ENCODE measurements at places on chromosomes 2 and 18. TPM values are rescaled to one million over a fixed set of nuclear protein-coding genes. Genes with fewer than 3 reads are reported as not detected.

GRCh38 chr2:143936848-143937722 is 582.8 kb downstream of the ZEB2 start:
- DNase-seq, result peak; percentile 58

- no peak for DNase-seq
These were observed 401.9 kb downstream of the MEIS1 start for GRCh38 chr2:66836851-66837250.

Gene RGPD3
- 0.34 TPM for polyA plus RNA-seq

DNA sequence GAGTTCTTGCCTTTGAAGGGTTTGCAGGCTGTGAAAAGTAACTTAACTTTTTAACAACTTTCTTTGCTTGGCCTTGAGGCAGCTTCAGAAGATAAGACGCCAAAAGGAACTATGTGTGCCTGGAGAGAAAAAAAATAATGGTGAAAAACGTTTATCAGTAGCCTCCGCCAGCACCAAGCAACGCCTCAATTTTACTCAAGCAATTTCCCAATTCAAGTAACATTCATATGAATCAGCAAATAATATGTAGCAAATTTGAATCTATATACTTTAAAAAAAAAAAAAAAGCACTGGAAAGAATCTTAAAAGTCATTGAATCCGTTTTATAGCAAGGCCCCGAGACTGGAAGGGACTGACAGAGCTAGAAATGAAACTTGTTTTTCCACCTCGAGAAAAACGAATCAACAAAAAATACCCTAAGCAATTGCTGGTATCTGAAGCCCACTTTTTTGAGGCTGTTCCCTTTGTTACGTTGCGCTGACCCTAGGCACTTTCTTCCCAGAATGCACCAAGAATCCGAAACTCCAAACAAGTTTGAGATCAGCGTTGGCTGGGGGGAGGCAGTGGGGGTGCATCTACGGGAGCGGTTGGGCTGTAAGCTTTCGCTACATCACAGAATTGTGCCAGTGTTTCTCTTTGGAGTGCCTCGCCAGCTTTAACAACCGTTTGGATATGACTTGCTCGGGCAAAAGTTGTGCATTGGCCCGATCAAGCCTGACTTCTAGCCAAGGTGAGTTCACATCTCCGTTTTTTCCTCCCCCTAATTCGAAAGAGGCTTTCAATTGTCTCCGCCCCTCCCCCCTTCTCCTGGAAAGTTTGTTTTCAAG is 2.7 kb upstream of the TGIF1 start:
- DNase-seq, result peak; percentile 78

- no peak for DNase-seq
These were observed 66.2 kb downstream of the CUL3 start for GRCh38 chr2:224518806-224519580.

Gene CTNNA2
- polyA plus RNA-seq, result 5.2 TPM

Gene HES6
- polyA plus RNA-seq, result 9.2 TPM

- no peak for DNase-seq
These were observed 351.7 kb downstream of the HRH4 start for GRCh38 chr18:24811950-24812681.

Gene SERPINB10
- polyA plus RNA-seq, result 0.04 TPM

- no peak for DNase-seq
These were observed 245.1 kb downstream of the NEDD4L start for GRCh38 chr18:58288921-58289797.

GRCh38 chr18:48048251-48048650 is 117.8 kb upstream of the SMAD2 start:
- DNase-seq, result no peak

Gene KYNU
- polyA plus RNA-seq, result 5.6 TPM

DNA sequence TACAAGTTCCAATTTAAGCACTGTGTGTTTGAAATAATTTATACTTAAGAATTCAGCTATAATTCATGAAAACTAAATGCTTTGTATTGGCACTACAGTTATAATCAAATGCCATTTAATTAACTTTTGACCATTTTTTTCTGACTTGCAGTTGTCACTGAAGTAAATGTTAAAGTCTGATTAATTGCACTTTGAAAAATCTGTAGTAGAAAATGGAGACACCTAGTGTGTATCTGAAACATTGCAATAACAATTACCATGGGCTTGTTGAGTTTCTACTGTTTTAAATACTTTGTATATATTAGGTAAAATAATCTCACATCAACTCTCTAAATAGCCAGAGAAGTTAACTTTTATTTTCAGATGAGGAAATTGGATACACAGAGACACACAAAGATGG is 458.6 kb upstream of the FSIP2 start:
- no peak for DNase-seq

- no peak for DNase-seq
These were observed 19.2 kb downstream of the ATOH8 start for GRCh38 chr2:85772841-85773491.

Gene FAM136A
- 72.8 TPM for polyA plus RNA-seq

- no peak for DNase-seq
These were observed 82.6 kb downstream of the RRM2 start for GRCh38 chr2:10205162-10205475.

DNA sequence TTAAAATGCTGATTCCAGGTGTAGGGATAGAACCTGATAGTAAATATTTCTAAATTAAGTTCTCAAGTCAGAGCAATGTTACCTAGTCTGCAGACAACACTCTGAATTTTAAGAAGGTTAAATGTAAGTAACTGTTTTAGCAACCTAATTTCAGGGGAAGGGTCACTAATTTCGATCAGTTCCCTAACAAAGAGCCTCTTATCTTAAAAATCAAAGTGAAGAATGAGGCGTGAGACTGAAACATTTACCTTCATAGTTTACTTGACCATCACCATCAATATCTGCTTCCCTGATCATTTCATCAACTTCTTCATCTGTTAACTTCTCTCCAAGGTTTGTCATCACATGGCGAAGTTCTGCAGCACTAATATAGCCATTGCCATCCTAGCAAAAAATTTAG is 6.4 kb upstream of the STPG4 start:
- DNase-seq, result no peak

- no peak for DNase-seq
These were observed 9.6 kb downstream of the ANKRD12 start for GRCh38 chr18:9146224-9146623.

GRCh38 chr18:62758591-62758990 is 43.2 kb downstream of the PHLPP1 start:
- no peak for DNase-seq

Gene GPATCH11
- polyA plus RNA-seq, result 8.0 TPM

Gene ANKRD29
- 1.1 TPM for polyA plus RNA-seq

- DNase-seq, result no peak
These were observed 114.2 kb upstream of the ZNF236 start for GRCh38 chr18:76708071-76708721.

Gene FASTKD1
- polyA plus RNA-seq, result 41.6 TPM

Gene VWA3B
- 0.61 TPM for polyA plus RNA-seq

All from renal pelvis (tissue), 12 donors.